KG1 (cell line): ENCODE measurements at places on chromosomes 11 and 22.

- peak; percentile 64 for DNase-seq
Observed at GRCh38 chr22:32880893-32881596, 79.5 kb downstream of the TIMP3 start.

GRCh38 chr11:91967026-91967690 lies 257.5 kb upstream of the FAT3 start:
- no peak for DNase-seq

DNA sequence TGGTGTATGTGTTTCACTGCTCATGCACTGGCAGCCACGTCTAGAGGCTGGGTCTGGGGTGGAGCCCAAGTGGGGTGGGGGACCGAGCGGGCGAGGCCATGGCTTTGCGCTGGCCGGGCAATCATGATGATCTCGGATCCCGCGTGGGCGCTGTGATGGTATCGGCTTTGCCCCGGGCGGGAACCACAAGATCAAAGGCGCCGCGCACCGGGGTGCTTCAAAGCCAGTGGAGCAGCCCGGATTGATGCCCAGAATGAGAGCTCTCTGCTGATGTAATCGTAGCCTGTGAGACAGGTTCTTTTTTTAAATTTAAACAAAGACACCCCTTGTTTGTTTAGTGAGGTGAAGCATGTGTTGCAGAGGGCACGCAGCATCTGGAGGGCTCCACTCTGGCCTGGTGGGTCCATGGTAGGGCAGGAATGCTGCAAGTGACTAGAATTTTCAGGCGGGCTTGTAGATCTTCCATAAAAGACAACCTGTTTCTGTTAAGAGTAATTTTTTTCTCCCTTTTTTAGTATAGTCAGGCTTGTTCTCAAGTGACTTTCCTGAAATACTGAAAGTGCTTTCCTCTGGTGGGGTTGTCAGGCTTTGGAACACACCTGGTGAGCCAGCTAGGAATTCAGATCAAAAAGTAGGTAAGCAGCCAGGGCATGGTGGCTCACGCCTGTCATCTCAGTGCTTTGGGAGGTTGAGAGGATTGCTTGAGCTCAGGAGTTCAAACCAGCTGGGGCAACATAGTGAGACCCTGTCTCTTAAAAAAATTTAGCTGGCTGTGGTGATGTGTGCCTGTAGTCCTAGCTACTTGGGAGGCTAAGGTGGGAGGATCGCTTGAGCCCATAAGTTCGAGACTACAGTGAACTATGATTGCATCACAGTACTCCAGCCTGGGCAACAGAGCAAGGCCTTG lies 40.7 kb downstream of the ZNRF3 start:
- DNase-seq: no peak

DNA sequence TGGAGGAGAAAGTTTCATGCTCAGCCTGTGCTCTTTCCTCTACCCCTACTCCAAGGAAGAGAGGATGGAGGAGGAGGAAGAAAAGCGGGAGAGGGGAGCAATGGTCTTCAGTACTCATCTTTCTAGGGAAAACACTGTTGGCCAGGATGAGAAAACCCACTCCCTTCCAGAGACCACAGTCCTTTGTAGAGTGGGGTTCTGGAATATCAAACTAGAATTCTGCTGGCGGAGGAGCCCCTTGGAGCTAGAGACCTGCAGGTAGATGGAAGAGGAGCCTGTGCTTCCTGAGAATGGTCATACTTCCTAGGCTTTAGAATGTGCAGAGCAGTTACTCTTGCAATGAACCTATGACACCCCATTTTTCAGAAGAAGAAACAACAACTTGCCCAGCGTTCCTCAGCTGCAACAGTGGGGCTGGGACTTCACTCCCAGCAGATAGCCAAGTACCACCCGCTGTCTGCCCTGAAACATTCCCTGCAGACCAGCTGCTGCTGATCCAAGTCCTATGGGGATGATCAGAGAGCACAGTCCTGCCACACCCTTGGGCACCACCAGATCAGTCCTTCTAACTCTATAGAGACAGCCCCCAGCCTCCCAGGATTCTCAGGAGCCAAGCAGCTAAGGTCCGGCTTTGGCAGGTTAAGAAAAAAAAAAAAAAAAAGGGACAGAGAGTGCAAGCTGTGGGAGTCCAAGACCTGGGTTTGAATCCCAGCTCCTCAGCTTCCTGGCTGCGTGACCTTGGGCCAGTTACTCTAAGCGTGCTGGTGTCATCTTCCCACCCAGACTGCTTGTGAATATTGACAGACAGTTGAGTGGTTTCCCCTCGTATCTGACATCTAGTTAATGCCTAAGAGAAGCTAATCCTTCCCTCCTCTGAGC lies 664 bp downstream of the PTGDR2 start:
- DNase-seq: no peak

GRCh38 chr11:64007160-64007628 lies 21.0 kb downstream of the OTUB1 start:
- DNase-seq: no peak

DNA sequence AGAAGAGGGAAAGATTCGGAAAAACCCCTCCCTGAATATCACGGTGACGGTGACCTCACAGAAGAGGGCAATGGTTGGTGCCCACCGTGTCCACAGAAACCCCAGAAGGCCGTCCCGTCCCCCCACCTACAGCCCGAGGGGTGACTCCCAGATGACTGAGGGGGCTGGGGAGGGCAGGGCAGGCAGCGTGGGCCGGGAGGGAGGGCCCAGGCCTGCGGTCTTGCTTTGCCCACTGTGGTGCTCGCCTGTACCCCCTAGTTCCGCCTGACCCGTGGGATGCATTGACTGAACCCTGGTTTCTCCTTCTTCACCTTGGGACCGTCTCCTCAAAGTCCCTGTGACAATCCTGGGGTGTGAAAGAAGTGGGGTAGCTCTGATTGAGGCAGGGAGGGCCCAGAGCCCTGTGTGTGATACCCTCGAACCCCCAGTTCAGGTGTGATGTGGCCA lies 526.7 kb downstream of the BRD1 start:
- DNase-seq: no peak

DNA sequence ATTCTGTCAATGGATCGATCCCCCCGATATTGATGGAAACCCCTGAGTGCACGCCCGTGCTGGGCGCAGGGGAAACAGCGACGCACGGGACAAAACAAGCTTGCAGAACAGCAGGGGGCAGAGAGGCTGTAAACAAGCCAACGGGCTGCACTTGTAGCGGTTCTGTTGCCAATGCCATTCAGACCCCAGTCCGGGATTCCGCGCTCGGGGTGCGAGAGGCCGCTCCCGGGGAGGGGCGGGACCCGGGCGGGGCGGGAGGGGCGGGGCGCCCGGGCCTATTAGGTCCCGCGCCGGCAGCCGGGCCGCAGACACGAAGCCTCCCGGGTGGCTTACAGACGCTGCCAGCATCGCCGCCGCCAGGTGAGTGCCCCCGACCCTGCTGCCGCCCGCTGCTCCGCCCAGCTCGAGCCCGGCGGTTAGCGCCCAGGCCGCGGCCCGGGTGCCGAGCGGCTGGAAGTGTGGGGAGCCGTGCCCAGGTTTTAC lies at the start of gene BIK:
TSS of gene BIK (plus strand) at position 307 of the 483 bp plus-strand sequence. CDS start 13,273 bp downstream, outside the sequence.
- DNase-seq: no peak

GRCh38 chr22:37273126-37273845 lies 9.0 kb upstream of the CYTH4 start:
- DNase-seq: no peak

- DNase-seq: peak; percentile 34
Observed at GRCh38 chr22:42528591-42529307, 9.2 kb upstream of the RRP7A start.

DNA sequence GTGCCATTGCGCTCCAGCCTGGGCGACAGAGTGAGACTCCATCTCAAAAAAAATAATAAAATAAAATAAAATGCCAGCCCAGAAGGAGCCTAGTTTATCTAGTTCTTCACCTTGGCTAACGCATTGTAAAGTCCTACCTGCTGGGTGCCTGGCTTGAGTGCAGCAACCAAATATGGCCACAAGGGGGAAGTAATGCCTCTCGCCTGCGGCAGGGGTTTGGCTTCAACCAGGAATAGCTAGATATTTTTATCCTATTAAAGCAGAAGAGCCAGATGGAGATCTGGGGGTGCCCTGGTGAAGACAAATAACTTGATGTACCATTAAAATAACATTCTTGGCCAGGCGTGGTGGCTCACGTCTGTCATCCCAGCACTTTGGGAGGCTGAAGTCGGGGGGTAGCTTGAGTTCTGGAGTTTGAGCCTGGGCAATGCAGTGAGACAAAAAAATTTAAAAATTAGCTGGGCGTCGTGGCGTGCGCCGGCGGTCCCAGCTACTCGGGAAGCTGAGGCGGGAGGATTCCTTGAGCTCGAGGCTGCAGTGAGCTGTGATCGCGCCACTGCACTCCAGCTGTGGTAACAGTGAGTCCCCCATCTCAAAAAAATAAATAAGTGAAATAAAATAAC lies 20.6 kb upstream of the PLEKHB1 start:
- peak; percentile 51 for DNase-seq

DNA sequence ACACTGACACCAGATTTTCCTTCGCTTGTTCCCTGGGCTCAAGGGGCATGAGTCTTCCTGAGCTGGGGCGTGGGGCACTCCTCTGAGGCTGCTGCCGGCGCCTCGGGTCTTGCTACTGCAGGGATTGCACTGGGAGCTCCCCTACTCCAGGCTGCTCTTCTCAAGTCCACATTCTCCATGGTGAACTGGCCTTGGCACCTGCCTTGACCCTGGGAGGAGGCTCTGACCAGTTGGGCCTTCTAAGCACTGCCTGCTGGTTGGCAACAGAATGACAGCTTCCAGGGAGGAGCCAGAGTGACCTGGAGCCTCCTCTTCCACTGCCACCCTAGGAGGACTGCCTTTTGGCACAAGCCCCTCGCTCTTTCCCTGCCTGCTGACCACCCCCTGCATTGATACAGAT lies 9.5 kb downstream of the FREY1 start:
- DNase-seq: no peak

DNA sequence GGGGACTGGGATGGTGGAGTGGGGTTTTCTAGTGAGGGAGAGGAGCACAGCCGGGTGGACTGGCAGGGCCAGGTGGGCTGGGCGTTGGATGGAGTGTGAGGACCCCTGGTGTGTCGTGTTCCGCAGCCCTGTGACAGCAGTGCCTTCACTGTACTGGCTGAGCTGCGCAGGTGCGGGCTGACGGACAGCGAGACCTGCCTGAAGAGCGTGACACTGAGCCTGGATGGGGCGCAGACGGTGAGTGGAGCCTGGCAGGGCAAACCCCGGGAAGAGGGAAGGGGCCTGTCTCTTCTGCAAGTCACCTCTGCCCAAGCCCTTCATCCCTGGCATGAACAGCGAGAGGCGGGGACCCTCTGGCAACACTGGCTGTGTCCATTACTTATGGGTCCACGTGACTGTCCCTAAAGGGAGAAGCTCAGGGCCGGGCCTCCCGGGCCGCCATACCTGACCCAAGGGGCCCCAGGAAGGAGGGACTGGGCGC lies 10.0 kb downstream of the MUC5AC start:
- DNase-seq: no peak

GRCh38 chr11:128962896-128963295 lies 20.2 kb upstream of the TP53AIP1 start:
- DNase-seq: no peak

DNA sequence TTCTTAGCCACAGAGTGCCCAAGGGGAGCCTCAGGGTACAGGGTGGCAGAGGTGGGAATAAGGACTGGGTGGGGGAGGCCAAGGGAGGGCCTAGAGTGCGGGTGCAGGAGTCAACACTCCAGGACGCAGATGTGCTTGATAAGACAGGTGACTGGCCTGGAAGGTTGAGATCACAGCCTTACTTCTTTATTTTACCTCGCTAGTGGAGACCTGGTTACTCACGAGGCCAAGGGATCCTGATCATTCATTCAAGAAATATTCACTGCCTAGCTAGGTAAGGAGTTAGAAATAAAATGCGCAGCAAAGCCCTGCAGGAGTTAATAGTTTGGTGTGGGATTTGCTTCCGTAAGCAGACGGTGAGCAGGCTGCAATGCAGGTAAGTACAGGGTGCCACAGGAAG lies 13.2 kb upstream of the PEX26 start:
- no peak for DNase-seq

- no peak for DNase-seq
Observed at GRCh38 chr11:113729456-113729855, 23.3 kb upstream of the TMPRSS5 start.

GRCh38 chr11:69257838-69258658 lies 35.9 kb upstream of the MYEOV start:
- DNase-seq: no peak

GRCh38 chr11:44970293-44970692 lies 19.6 kb upstream of the TP53I11 start:
- DNase-seq: no peak

- DNase-seq: no peak
Observed at GRCh38 chr11:78032090-78032489, 9.0 kb upstream of the KCTD14 start.

GRCh38 chr11:132402071-132402684 lies 1031.8 kb downstream of the NTM start:
- DNase-seq: no peak

DNA sequence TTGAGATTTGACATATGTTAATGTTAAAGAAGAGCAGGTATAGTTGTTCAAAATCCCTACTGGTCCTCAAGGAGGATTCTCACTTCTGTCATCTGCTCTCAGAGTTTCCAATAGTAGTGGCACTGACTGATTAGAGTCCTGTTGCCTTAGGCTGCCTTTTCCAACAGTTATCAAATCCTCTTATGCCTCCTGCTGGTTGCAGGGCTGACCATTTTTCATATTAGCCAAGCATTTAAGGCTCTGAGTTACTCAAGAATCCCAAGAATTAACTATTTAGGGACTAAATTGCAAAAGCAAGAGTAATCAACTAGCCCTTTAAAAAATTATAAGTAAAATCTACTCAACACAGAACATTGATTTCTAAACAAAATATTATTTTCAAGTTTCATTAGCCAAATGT lies 212.0 kb upstream of the CHORDC1 start:
- no peak for DNase-seq

GRCh38 chr11:70068950-70069349 lies 9.2 kb upstream of the ANO1 start:
- no peak for DNase-seq

DNA sequence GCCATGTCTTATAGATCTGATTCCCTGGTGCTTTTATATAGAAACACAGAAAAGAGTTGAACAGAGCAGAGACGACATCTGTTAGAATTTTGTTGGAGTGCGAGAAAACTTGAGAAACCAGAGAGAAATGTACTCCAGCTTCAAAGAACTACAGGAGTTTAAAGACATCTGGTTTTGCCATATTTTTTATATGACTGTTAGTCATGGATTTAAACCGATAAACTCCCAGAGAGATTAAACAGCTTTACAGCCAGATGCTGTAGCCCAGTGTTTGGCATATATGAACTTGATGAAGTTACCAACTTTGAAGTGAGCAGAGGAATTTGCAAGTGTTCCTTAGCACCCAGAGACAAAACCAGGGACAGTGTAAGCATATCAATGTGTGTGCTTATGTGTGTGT lies 1083.1 kb downstream of the LRRC4C start:
- DNase-seq: no peak

DNA sequence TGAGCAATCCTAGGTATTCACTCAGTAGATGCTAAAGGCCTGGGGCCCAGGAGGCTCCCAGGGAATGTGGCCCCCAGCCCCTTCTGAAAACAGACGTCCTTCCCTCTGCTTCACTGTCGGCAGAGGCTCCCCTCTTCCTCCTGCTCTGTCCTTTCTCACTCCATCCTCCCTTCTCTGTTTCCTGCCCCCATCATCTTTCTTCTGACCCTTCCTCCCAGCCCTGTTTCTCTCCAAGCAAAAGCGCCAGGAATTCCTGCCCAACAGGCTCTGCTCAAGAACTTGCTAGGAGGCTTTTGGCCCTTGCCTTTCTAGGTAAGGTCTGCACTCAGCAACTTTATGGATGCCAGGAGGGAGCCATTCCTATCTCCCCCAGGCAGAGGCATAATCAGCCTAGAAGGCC lies 300.5 kb downstream of the NTM start:
- no peak for DNase-seq

- DNase-seq: no peak
Observed at GRCh38 chr22:47059076-47059475, 296.6 kb downstream of the TBC1D22A start.
